ENCODE measurements at places on chromosomes 7 and 10. TPM values are rescaled to one million over a fixed set of nuclear protein-coding genes. Genes with fewer than 3 reads are reported as not detected.

GRCh38 chr10:725786-726185 lies 36.3 kb upstream of the DIP2C start:
- no peak for DNase-seq
- H3K27me3 ChIP-seq, result no peaks in the 10 kb centered on the region
- no peak overlapping the region for H3K4me3 ChIP-seq
- H3K36me3 ChIP-seq, result no peaks in the 10 kb centered on the region

DNA sequence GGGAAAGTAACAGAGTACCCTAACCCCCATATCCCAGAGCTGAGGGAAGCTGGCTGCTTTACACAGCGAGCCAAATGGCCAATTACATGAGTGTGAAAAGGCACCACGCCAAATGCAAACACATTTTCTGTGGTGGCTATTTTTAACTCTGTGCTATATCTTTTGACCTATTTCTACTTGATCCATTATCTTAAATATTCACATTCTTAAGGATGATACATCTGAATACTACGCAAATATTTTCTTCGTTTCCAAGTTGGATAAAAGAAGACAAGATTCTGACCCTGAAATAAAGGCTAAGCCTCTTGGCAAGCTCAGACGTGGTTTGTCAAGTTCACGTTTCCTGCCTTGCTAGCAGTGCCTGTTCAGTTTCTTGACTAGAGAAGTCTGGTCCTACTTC lies 146.7 kb upstream of the TMEM196 start:
- H3K36me3 ChIP-seq, result no peaks in the 10 kb centered on the region
- H3K27ac ChIP-seq, result no peak overlapping the region
- H3K27me3 ChIP-seq, result no peaks in the 10 kb centered on the region
- H3K4me3 ChIP-seq, result no peak overlapping the region
- DNase-seq, result no peak
- H3K4me1 ChIP-seq, result peaks cover 17% of the 10 kb centered on the region

DNA sequence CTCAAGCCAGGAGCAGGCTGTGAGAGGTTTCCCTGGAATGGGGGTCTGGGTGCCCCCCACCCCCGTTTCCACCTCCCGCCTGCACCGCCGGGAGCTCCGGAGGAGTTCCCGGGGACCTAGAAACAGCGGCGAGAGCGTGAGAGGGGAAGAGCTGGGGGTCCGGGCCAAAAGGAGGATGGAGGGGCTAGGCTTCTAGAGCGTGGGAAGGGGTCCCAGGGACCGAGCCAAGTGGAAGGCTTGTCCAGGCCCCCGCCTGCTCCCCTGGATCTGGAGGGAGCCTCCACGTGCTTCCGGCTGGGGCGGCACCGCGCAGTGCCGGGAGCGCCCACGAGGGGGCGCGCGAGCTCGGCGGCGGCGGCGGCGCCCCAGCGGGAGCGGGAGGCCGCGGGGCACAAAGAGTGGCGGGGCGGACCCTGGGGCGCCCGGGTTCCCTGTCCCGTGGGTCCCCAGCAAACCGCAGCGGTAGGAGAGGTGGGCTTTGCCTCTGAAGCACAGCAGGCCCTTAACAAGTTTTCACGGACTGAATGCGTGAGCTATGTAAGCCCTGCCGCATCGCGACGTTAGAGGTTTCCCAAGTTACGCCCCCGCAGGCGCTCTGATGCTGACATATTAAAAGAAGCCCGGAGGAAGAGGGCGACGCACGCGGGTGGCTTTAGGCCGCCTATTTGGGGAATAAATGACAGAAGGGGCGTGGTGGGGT lies 104.4 kb upstream of the LRRC4 start:
- peak overlapping the region; percentile 92 for H3K4me3 ChIP-seq
- H3K27me3 ChIP-seq, result peaks cover 49% of the 10 kb centered on the region
- H3K4me1 ChIP-seq, result peaks cover 8% of the 10 kb centered on the region
- H3K36me3 ChIP-seq, result no peaks in the 10 kb centered on the region
- peak overlapping the region; percentile 36 for H3K27ac ChIP-seq
- DNase-seq, result peak; percentile 70

GRCh38 chr10:70600512-70601395 lies 1.8 kb downstream of the PRF1 start:
- no peak overlapping the region for H3K4me3 ChIP-seq
- H3K36me3 ChIP-seq, result no peaks in the 10 kb centered on the region
- H3K4me1 ChIP-seq, result peaks cover 6% of the 10 kb centered on the region
- no peak for DNase-seq
- no peak overlapping the region for H3K27ac ChIP-seq
- H3K27me3 ChIP-seq, result no peaks in the 10 kb centered on the region

- H3K36me3 ChIP-seq, result no peaks in the 10 kb centered on the region
- no peak overlapping the region for H3K4me3 ChIP-seq
- H3K4me1 ChIP-seq, result peaks cover 11% of the 10 kb centered on the region
- H3K27ac ChIP-seq, result no peak overlapping the region
These were observed 74.7 kb upstream of the PFKP start for GRCh38 chr10:2992401-2993198.

DNA sequence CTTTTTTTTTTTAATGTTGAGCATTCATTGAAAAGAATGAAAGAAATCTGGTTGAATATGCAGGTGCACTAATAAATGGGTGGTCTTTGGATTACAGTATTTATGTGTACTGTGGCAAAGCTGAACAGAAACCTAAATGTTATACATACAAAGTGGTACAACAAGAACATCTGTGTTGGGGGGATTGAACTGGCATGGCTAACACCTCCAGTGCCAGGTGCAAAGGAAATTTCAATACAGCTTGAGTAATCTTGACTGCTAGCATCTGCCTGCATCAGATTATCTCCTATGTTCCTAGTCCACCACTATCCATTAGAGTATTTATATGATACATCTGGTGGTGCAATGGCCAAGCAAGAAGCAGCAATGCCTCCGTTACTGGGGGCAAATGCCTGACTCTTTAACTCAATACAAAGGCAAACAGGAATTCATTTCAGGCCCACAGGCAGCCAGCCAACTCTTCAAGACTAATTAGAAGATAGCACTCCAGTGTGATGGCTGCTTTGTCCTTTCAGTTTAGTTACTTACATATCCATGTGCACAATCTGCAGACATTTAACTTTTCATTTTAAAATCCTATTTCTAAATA lies 220.5 kb upstream of the ETV1 start:
- no peak overlapping the region for H3K4me3 ChIP-seq
- no peak overlapping the region for H3K27ac ChIP-seq
- no peaks in the 10 kb centered on the region for H3K4me1 ChIP-seq

GRCh38 chr7:49866076-49866735 lies 92.8 kb downstream of the VWC2 start:
- H3K36me3 ChIP-seq, result no peaks in the 10 kb centered on the region
- H3K27me3 ChIP-seq, result no peaks in the 10 kb centered on the region
- H3K4me1 ChIP-seq, result no peaks in the 10 kb centered on the region
- DNase-seq, result no peak
- no peak overlapping the region for H3K4me3 ChIP-seq

- H3K4me1 ChIP-seq, result no peaks in the 10 kb centered on the region
- H3K27ac ChIP-seq, result peak overlapping the region; percentile 75
- no peak for DNase-seq
- H3K27me3 ChIP-seq, result no peaks in the 10 kb centered on the region
These were observed 182.1 kb downstream of the ZMYND11 start for GRCh38 chr10:317271-317769.

DNA sequence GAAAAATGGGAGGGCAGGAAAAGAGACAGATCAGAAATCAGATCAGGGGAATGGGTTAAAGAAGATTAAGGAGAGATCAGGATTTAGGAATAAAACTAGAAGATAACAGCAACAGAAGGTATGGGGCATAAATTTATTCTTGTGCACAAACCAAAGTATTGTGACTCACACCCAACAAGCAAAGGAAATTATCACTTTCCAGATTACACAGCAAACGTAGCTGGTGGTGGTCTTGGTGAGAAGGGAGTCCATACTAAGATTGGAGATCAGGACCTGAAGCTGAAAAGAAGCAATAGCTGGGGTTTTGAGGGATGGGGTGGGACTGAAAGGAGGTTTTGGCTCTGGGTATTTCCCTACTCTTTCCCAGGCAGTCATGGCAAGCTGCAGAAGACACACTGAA lies 3.5 kb upstream of the MYOZ1 start:
- no peak overlapping the region for H3K27ac ChIP-seq
- no peaks in the 10 kb centered on the region for H3K27me3 ChIP-seq
- no peak for DNase-seq
- H3K36me3 ChIP-seq, result no peaks in the 10 kb centered on the region

GRCh38 chr7:37438906-37439652 lies 9.6 kb downstream of the ELMO1 start:
- DNase-seq, result no peak
- H3K36me3 ChIP-seq, result no peaks in the 10 kb centered on the region
- no peak overlapping the region for H3K4me3 ChIP-seq
- H3K27ac ChIP-seq, result no peak overlapping the region

DNA sequence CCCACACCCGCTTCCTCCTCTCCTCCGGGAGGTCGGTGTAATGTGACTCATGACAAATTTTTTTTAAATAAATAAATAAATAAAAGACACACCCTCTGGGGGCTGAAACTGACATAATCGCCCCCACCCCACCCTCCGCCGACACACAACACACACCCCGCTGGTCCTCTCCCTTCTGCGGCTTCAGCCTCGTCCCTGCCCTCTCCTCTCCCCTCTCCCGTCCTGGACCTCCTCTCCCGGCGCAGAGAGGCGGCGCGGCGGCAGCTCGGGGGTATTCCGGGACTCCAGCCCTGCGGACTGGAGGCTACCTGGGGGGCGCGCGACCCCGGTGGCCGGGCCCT lies 686 bp downstream of the ABI1 start:
- peak overlapping the region; percentile 99 for H3K4me3 ChIP-seq
- H3K4me1 ChIP-seq, result peaks cover 22% of the 10 kb centered on the region
- H3K27me3 ChIP-seq, result peaks cover 10% of the 10 kb centered on the region

DNA sequence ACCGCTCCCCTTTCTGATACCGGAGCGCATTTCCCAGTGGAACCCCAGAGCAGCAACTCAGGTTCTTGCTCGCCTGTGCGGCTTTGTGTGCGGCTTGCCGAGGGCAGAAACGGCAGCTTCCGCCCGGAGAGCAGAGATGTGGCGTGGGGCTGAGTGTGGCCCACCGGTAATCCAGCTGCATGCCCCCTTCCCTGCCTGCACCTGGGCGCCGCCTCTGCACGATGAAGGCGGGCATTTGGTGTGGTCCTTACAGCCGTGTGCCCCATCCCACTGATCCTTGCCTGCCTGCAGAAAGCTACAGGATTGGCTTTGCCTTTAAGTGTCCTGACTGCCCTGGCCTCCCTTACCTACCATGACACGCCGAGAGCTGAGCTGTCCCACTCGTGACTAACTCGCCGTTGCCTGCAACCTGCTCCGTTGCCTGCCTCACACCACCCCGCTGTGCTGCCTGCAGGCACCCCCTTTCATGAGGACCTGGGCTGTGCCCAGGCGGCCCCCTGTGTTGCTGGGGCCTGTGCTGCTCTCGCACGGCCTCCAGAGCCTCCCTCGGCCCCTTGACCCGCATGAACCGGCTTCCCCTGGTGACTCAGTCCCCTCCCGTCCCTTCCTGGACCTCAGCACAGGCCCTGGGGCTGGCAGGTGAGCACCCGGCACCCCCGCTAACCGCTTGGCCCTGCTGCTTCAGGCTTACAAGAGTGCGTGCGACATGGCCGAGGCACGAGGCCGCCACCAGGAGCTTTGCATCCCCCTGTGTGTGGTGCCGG lies 48.0 kb downstream of the PITRM1 start:
- no peak overlapping the region for H3K4me3 ChIP-seq
- no peak for DNase-seq
- H3K27ac ChIP-seq, result no peak overlapping the region
- no peaks in the 10 kb centered on the region for H3K4me1 ChIP-seq

GRCh38 chr10:53122281-53122680 lies 349.7 kb upstream of the MBL2 start:
- DNase-seq, result no peak
- no peaks in the 10 kb centered on the region for H3K4me1 ChIP-seq
- H3K36me3 ChIP-seq, result no peaks in the 10 kb centered on the region
- H3K4me3 ChIP-seq, result no peak overlapping the region
- H3K27ac ChIP-seq, result no peak overlapping the region

DNA sequence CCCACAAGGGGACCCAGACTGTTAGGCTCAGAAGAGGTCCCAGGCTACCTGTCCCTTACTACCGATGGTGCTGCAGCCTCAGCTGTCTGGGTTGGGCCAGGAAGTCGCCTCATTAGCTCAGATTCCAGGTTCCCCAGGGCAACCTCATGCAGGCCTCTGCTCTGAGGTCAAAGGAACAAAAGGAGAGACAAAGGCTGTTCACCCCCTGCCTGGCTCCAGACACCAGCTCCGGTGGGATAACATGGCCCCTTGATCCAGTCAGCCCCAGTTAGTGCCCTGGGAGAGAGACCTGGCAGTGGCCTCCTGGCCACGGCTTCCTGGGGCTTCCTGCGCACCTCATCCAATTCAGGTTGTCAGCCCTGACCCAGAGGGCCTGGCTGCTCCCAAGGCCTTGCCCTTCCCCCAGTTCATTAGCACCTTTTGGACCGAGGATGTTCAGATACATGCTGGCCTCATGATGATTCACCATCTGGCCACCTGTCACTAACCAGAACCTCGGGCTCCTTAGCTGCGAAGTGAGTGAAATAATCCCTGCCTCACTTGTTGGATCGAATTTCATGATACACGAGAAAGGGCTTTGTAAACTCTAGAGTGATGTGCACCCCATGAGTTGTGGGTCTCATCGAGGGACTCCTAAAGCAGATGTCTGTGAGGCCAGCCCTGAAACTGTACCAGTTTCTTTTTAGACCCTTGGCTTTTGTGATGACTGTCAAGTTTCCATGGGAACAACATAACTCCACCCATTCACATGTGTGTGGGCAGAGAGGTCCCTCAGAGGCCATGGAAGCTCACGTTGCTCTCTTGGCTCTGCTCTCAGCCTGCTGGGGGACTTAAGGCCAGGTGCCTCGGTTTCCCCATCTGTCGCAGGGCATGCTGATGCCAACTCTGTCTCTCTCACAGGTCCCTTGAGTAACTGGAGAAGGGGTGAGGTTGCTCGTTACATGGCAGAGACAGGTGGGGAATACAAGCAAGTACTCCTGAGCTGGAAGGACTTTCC lies 79.5 kb upstream of the PCBD1 start:
- no peaks in the 10 kb centered on the region for H3K36me3 ChIP-seq
- H3K27ac ChIP-seq, result peak overlapping the region; percentile 78
- peaks cover 9% of the 10 kb centered on the region for H3K4me1 ChIP-seq
- DNase-seq, result no peak
- no peaks in the 10 kb centered on the region for H3K27me3 ChIP-seq
- no peak overlapping the region for H3K4me3 ChIP-seq

DNA sequence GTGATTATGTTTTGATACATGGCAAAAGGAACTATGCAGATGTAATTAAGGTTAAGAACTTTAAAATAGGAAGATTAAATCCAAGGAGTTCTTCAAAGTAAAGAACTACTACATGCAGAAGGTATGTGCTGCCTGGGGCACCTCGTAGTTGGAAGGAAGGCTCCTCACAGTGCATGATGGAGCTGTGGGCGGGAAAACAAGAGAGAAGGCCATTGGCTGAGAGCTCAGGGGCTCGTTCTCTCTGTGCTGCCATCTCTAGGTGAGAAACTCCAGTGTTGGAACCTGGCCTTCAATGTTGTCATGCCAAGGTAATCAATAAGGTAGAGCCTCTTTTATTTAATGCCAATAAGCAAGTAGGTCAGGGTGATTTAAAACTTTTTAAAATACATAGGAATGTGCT lies 391.4 kb upstream of the ETV1 start:
- H3K27ac ChIP-seq, result no peak overlapping the region
- H3K4me1 ChIP-seq, result peaks cover 18% of the 10 kb centered on the region
- no peak overlapping the region for H3K4me3 ChIP-seq
- no peaks in the 10 kb centered on the region for H3K27me3 ChIP-seq
- no peak for DNase-seq

Gene SCD
- total RNA-seq, result 969 TPM

Gene C7orf57
- total RNA-seq, result not detected

Gene CYP2C19
- not detected for total RNA-seq

Gene PRKCQ
- total RNA-seq, result 3.3 TPM

Gene NSMCE4A
- total RNA-seq, result 87.5 TPM

All from neural crest cell (in vitro differentiated cells).